ENCODE measurements at places on chromosomes 3 and 15. TPM values are rescaled to one million over a fixed set of nuclear protein-coding genes. Genes with fewer than 3 reads are reported as not detected.

GRCh38 chr15:58524247-58524646 is 92.5 kb downstream of the LIPC start:
- no peak for DNase-seq

DNA sequence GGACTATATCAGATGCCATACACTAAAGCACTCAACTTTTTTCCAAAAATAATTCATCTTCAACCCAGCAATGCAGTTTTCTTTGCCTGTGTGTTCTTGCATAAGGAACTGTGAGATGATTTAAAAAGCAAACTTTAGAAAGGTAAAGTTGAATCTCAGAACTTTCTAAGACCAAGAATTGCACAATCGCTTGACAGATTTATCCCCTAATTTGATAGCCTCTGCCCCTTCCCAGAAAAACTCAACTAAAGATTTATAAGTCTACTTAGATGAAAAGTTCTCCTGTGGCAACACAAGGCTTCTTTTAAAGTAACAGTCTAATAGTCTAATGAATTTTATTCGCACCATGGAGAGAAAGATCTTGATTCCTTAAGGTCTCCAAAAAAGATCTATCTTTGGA is 259.3 kb downstream of the MAGI1 start:
- no peak for DNase-seq

RLBP1 gene
- polyA plus RNA-seq, result not detected

DNA sequence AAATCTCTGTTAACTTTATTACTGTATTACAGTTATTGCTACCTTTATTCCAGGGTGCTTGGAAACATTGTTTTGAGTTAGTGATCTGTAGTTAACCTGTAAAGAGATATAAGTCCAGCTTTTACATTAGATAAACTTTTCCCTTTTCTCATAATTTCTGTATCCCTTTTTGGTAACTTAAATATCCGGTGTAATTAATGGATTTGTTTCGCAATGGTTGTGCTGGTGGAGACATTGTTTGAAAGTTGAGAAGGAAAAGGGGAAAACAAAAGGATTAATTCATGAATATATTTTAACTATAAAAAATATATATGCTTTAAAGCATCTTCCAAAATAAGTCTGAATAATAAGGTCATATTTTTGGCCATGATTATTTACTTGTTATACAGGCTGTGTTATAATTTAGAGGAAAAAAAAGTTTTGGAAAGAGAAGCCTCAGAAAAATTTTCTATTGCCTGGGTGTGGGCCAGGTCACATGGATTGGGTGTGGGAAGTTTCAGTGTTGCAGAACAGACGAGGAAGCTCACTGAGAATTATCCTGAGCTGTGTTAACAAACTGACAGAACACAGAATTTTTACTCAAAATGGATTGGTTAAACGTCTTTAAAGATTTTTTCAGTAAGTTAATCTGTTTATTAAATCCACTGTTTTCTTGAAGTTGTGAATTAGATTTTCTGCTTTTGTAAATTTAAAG is 27.7 kb upstream of the IL20RB start:
- peak; percentile 47 for DNase-seq

DNA sequence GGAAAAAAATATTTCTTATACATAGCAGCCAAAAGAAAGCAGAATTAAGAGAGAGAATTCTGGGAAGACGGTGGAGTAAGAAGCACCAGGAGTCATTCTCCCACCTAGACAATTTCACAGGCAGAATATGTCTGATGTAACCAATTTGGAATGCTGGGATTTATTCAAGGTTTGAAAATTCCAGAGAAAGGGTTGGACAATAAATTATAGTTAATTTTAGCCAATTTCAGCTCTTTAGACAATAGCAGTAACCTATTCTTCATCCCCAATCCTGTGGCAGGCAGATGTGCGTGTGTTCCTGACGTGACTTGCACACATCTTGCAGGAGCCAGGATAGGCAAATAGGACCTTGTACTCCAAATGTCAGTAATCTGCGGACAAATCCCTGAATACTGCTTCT is 541.0 kb upstream of the NAALADL2 start:
- DNase-seq, result no peak

- DNase-seq, result no peak
These were observed 1.3 kb upstream of the SPTSSB start for GRCh38 chr3:161372321-161373260.

Measured in right lung (tissue), 10 donors.